ENCODE measurements at places on chromosomes 6 and 20.

GRCh38 chr6:11143394-11144371 is 32.2 kb upstream of the ERVFRD-1 start:
- DNase-seq = no peak

DNA sequence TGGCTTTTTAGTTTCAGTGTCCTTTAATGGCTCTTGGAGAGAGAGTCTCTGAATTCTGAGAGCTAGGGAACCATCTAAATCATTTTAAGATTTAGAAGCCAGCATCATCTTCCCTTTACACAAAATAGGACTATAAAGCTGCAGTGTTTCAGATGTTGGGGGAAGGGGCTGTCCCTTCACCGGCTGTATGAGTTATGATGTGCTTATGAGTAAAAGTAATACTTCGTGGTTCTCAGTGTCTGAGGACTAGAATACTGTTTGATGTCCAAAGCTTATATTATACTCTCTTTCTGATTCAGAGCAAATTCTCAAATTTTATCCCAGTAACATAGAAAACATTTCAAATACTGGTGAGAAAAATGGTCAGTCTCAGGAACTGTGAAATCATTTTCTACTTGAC is 63.5 kb upstream of the FAM8A1 start:
- no peak for DNase-seq

GRCh38 chr20:48723308-48724264 is 104.2 kb downstream of the PREX1 start:
- no peak for DNase-seq

GRCh38 chr6:88380618-88381288 is 214.6 kb upstream of the CNR1 start:
- DNase-seq = no peak

GRCh38 chr6:118709859-118710350 is 58.5 kb upstream of the CEP85L start:
- peak; percentile 38 for DNase-seq

GRCh38 chr6:32982702-32983492 is 14.5 kb downstream of the BRD2 start:
- no peak for DNase-seq

DNA sequence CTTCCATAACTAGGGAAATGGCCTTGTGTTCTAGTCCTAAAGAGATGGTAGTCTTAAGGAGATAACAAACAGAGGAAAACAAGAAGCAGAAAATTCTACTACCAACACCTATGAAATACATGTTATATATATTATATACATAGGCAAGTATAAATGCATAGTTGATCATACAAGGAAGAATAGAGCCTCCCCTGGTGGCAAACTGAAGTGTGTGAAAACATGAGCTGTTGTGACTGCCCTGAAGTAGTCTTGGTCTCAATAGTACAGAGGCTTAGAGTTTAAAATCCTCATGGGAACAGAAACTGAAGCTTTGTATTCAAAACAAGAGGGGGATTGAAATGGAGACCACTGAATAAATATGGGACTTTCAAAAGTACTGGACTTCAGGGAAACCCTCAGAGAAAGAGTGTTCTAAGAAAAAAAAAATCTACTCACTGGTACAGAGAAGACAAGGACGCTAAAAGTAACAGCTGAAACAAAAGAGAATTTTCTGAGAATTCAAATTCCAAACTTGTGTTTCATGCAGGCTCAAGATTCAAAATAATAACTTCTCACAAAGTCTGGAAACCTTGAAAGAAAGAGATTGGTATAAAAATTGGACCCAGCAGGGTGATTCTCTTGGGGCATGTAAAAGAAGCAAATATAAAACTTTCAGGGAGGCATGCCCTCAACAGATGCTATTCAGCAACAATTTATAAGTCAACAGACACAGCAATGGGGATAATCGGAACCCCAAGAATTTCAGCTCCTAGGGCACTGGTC is 59.7 kb upstream of the SAMD3 start:
- DNase-seq = no peak

DNA sequence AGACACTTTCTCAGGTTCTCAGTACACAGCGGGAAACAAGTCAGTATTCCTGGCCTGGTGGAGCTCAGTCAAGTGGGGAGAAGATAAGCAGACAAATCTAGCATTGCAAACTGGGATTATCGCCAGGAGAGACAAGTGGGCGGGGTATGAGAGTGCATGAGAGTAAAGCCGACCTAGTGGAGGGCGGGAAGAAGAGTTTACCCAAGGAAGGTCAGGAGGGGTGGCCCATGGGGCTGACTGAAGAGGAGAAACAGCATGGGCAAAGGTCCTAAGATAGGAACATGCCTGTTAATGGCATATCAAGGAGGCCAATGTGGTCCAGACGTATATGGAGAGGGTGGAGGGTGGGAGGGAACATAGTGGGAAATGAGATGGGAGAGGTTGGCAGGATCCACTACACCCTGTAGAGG is 12.4 kb upstream of the CSNK2A1 start:
- no peak for DNase-seq

- no peak for DNase-seq
Measured at GRCh38 chr6:32603888-32604287, 14.2 kb upstream of the HLA-DRB1 start.

- DNase-seq = no peak
Measured at GRCh38 chr6:142523515-142524375, 221.9 kb downstream of the ADGRG6 start.

DNA sequence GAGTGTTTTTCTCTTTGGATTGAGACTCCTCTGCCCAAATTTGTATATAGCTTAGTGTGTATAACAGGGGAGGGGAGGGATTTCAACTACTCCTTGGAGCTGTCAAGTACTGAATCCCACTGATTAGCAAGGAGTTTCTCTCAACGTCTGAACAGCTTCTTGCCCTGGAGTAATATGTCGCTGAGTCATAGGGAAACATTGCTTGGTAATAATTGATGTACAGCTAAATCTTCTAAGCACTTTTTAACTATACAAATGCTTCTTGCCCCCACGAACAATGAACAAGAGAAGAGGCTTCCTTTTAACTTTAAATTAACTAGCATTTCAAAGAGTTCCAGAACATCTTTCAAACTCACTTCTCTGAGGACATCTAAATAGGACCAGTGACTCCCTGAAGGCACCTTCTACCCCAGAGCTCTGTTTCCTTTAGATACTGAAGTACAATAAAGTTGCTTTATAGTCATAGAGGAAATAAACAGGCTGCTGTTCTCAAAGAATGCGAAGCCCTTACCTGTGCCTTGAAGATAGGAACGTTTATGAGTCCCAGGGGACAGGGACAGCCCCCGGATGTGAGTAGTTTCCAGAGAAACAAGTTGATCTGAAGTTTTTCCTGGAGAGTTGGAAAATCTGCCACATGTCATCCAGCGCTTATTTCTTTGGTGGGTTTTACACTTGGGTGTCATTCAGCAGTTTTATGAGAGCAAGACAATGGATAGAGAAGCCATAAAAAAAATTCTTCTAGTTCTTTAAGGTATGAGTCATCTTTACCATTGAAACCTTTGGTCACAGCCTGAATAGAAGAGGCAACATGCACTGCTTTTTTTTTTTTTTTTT is 462.5 kb upstream of the BTBD3 start:
- DNase-seq = no peak

DNA sequence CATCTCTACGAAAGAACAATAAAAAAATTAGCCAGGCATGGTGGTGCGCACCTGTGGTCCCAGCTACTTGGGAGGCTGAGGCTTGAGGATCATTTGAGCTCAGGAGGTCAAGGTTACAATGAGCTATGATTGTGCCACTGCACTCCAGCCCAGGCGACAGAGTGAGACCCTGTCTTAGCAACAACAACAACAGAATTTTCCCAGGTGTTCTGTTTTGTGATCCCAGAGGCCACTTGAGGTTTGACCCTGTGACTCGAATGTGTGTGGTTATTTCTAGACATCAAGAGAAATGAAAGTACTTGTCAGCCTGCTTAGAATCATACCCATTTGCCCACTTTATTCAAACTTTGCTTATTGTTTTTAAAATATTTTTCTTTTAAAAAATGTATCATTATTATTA is 117.6 kb upstream of the CLDN20 start:
- no peak for DNase-seq

DNA sequence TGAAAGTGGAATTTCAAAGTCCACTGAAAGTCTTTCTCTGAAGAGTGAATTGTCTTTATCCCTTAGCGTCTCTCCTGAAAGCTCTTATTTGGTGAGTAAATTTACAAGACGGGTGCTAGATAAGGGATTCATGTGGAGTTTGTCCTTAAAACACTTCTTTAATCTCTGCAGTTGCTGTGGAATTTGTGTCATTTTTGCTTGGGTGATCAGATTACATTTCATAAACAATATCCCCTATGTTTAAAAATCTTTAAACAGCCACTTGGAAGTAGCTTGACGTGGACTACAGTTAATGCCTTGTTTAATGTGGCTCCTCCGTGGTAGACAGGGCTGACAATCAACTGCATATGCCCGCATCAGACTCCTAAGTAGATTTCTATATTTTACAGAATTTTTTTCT is 175.4 kb upstream of the ZNF217 start:
- no peak for DNase-seq

DNA sequence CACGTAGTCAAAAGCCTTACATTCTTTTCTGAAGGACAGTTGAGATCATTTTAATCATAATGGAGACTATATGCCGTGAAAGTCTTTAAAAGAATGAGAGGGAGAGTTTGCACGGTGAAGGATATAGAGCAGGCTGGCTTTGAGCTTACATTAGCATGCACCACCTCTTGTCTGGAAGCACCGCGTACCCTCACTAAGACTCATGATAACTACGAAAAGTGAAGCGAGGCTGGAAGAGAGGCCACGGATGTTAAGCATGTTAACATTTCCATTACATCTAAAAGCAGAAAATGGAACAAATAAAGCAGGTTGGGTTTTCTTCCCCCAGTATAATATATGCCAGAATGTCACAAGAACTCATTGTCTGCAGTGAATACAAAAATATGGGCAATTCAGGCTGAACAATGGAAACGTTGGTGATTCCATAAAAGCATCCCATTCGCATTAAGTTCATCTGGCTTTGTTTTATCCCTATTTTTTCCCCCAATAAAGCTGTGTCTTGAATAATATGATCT is 40.6 kb upstream of the NKX2-2 start:
- no peak for DNase-seq

DNA sequence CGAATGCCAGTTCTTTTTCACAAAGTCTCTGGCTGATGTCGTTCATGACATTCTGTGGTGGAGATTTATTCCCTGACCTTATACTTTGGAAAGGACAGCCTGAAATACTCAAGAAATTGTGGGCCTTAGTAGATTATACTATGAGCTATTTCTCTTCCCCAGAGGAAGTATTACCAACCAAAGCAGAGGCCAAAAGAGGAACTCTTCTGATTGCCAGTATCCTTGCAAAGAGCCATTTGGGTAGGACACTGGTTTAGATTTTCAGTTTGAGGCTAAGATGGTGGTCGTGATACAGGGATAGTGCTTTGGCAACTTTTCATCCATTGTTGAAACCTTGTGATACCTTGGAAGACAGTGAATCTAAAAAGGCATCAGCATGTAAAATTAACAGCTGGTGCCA is 327.3 kb downstream of the HACE1 start:
- no peak for DNase-seq

DNA sequence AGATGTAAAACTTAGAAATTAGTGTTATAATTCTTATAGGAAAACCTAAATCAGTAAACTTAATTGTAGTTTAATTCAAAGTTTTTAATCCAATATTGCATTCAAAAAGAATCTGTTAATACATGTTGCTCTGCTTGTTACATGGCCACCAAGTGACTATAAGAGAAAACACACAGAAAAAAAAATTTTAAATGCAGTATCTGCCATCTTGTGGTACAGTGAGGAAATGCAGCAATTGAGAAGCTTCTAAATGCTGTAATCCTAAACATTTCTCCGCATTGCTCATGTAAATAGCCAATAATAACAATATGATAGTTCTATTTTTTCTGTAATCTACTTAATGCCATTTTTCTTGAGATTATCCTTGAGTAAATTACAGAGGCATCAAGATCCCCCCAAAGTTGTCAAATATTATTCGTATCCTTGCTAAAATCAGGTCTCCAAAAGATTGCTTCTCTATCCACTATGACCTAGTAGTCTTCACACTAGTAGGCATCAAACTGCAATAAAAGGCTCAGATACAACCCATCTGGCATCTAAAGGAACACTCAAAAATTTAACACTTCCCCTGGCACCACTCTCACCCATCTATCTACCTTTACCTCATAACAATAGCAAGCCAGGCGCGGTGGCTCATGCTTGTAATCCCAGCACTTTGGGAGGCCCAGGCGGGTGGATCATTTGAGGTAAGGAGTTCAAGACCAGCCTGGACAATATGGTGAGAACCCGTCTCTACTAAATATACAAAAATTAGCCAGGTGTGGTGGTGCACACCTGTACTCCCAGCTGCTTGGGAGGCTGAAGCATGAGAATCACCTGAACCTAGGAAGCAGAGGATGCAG is 34.6 kb downstream of the HDAC2 start:
- DNase-seq = no peak

GRCh38 chr6:141953072-141953471 is 179.7 kb upstream of the GJE1 start:
- no peak for DNase-seq

DNA sequence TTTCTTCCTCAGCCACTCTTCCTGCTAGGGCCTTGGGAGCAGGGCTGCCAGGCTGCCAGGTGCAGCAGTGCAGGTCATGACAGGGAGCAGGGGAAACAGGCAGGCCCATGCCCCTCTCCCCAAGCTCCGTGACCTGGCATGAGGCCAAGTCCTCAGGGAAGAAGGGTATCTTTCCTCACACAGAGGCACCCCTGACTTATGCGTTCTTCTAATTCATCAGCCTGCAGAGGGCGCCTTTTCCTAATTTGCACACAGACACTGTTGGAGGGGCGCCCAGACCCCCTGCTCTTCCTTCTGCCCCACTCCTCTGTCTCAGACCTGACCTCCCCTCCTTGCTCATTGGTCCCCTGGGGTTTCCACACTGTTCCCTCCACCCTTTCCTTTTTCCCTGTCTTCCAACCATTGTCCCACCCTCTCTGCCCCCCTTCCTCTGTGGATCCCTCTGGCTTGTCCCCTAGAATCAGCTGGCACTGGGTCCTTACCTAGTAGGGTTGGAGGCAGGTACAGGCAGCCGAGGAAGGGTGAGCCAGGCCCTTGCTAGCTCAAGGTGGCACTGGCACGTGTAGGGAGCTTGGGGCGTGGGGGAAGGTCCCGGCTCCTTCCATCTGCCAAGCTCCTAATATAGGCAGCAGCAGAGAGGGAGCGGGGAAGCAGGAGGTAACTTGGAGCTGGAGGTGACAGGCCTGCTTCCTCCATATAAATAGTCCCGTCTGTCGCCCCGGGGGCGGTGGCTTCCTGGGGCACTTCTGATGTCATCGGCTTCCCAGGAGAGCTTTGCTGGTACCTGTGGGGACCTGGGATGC is 154.9 kb upstream of the MLN start:
- DNase-seq = no peak

GRCh38 chr20:11338496-11339306 is 579.0 kb upstream of the BTBD3 start:
- DNase-seq = no peak

DNA sequence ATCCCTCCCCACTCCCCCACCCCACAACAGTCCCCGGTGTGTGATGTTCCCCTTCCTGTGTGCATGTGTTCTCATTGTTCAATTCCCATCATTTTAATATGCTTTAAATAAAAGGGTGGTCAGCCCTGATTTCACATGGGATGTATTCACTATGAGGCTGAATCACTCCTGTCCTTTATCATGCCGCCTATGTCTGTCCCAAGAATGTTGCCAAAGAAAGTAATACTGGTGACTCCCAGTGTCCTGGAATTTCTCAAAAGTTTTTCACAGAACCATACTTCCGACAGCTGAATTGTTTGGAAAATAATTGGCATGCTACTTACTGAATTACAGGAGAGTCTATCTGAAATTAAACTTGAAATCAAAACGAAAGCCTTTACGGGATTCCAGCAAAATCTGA is 217.7 kb downstream of the HAO1 start:
- no peak for DNase-seq

GRCh38 chr6:14058029-14058695 is 59.4 kb upstream of the CD83 start:
- DNase-seq = no peak

GRCh38 chr6:122869437-122870024 is 80.5 kb downstream of the SMPDL3A start:
- DNase-seq = no peak
